ENCODE measurements at places on chromosomes 1 and 21.

GRCh38 chr1:246788895-246789338 is 64.7 kb downstream of the SCCPDH start:
- peak; percentile 8 for DNase-seq

- DNase-seq: no peak
Observed at GRCh38 chr21:17081193-17081592, 431.6 kb upstream of the CXADR start.

- no peak for DNase-seq
Observed at GRCh38 chr1:19046972-19047731, 90.7 kb upstream of the IFFO2 start.

DNA sequence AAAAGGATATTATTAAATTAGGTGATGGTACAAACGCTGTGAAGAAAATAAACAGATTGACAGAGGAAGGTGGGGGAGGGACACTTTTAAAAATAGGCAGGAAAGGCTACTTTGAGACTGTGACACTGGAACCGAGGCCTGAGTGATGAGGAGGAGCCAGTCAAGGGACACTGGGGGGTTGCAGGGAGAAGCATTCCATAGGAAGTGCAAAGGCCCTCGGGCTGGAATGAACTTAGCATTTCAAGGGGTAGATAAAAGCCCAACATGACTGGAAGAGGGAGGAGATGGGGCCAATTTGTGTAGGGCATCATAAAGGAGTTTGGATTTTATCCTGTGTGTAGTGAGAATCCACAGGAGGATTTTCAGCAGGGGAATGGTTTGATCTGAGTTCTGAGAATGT is 15.9 kb downstream of the C1orf94 start:
- DNase-seq: no peak

GRCh38 chr1:29602203-29602602 is 365.9 kb downstream of the PTPRU start:
- DNase-seq: no peak

DNA sequence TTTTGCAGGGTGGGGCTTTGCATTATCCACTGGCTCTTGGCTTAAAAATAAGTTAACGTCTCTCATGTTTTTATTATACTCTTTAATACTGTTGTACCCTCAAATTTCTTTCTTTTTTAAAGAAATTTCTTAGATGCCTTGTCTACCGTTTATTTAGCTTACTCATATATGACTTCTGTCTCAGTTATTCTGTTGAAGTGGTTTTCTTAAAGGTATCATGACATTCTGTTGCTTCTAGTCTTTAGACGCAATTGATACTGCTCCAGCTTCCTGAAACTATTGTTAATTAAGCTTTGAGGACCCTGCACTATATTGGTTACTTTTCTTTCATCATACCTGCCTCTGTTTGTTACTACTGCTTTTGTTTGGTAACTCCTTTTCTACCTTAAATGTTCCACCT is 11.7 kb downstream of the PKN2 start:
- DNase-seq: peak; percentile 45
